ENCODE measurements at places on chromosomes 4 and X.

- DNase-seq: no peak
Measured at GRCh38 chrX:16617382-16617781, 32.6 kb upstream of the S100G start.

DNA sequence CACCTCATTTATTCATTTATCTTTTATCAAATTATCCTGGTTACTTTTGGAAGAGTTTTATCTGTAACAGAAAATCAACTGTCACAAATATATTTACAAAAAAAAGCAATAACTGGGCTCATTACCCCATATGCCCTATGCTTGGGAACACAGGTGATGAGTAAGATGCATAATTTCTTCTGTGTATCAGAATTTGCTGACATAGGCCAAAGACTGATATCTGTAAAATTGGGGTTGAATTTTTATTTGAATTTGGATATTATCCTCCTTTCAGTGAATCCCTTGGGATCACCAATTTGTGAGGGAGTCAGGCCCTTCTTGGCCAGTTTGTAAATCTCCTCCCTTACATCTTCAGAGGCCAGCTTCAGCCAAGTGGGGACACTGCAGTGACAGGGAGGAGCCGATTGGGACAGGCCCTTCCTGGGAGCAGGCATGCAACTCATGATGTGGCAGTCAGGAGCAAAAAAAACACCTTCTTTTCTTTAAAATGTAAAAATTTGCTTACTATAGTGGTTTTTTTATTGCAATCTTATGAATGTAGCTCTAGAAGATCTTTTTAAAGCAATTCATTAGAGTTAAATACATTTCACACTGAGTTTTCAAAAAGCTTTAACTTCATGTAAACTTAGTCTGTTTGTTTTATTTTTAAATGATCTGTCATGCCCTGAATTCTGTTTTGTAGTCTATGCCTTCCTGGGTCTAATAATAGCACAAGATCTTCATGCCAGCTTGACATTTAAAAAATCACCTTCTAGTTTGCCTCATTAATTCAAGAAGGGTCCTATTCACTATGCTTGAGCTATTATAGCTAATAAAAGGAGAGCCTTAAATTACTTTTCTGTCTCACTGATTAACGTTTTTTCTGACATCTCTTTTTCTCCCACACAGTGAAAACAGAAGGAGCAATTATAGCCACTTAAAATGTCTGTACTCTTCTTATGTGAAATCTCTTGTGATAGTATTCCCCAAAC is 136.6 kb upstream of the SPRY1 start:
- DNase-seq: no peak

DNA sequence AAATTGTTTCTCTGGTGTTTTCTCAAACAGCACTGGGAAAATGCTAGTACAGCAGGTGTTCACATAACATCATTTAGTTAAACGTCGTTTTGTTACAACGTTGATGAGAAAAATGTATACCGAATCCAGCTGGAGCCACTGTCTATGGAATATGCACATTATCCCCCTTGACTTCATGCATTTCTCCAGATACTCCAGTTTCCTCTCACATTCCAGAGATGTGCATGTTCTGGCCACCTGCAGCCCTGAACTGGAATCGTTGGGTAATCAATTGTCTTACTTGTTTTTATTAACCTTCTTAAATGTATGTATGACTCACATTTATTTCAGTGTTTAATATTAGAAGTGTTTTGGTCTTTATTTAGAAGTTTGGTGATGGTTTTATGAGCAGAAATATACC is 18.4 kb upstream of the ODAM start:
- no peak for DNase-seq

DNA sequence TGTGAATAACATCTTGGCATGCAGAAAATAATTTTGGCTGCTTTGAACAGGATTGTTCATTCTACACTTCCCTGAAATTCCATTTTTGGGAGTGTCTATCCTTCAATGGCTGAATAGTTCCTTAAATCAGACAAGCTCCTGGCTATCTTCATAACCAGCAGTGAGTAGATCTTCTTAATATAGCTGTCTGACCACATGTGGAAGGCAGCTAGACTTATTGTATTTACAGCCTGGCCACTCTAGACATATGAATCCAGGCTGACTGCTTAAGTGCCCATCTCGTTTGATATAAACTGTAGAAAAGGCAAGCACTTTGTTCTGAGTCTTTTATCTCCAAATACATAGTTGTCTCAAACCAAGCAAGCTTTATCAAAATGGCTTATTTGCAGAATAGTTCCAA is 40.0 kb downstream of the PWWP3B start:
- DNase-seq: no peak

GRCh38 chr4:182276210-182277109 is 33.3 kb downstream of the TENM3 start:
- no peak for DNase-seq

- no peak for DNase-seq
Measured at GRCh38 chrX:150092549-150092948, 154.3 kb upstream of the EOLA2 start.

DNA sequence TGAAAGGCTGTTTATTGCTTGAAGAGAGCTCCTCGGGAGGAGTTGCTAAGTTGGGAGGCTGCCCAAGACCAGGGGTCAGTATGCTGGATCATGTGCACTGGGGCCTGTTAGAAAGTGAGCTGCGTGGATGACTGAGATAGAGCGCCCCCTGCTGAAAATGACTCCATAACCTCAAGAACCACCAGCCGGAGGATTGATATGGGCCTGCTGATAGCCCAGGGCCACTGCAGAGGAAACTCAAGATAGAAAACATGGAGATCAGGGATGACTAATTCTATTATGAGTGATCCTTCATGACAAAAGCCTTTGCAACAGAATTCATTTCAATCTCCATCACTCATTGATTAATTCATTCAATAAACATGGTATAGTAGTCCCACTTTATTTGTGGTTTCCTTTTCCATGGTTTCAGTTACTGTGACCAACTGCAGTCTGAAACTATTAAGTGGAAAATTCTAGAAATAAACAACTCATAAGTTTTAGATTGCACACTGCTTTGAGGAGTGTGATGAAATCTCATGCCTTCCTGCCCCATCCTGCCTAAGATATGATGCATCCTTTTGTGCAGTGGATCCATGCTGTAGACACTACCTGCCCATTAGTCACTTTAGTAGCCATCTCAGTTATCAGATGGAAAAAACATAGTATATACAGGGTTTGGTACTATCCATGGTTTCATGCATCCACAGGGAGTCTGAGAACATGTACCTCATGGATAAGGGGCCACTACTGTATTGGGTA is 126.7 kb upstream of the MBNL3 start:
- no peak for DNase-seq

DNA sequence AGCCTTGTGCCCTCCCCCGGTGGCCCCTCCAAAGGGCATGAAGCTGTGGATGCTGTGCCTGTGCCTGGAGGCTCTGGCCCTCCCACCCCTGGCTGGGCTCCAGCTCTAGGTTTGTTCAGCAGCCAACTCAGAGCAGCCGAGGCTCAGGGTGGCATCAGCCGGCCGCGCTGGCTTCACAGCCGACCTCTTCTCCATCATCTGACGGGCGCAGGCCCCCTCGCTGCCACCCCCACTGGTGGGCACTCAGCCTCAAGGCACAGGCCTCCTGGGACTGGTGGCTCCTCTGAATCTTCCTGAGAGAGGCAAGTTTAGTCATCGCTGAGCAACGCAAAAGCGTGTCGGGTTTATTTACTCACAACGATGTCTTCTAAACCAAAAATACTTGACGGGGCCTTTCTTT is 46.0 kb downstream of the PCGF3 start:
- DNase-seq: no peak

DNA sequence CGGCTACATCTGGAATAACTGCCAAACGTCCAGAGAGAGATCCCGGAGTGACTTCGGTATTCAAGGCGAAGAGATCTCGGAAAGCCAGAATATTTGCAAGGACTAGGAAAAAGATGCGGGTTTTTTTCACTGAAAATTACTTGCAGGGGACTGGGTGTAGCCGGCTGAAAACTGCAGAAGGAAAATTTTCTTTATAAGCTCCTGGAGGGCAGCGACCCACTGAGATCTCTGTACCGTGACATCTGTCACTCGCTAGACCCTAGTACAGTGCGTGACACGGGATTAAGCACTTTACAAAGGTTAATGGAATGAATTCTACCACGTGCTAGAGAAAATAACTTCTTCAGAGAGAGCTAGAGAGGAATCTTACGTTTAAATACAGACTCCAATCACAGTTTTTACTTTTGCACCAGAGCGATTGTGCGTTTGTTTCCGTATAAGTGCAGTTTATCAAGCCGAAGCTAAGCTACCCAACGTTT is 1.1 kb upstream of the LCORL start:
- DNase-seq: no peak

- peak; percentile 75 for DNase-seq
Measured at GRCh38 chr4:186029571-186030398, 39.2 kb upstream of the TLR3 start.

GRCh38 chr4:101596781-101597552 is 193.6 kb upstream of the BANK1 start:
- no peak for DNase-seq

DNA sequence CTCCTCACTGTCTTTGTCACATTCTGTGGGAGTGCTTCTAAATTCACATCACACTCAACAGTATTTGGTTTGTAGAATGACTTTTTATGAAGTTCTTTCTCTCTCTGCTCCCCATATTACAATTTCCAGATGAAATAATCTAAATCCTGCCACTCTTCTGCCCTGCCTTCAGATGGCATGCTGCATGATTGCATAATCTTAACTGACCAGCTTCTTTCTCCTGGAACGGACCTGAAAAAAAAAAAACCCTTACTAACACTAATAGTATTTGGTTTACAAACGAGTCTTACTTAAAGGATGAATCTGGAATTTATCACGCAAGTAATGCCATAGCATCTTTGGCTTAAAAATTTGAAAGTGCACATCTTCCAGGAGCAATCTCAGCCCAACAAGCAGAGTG is 272.3 kb downstream of the NAF1 start:
- DNase-seq: no peak

DNA sequence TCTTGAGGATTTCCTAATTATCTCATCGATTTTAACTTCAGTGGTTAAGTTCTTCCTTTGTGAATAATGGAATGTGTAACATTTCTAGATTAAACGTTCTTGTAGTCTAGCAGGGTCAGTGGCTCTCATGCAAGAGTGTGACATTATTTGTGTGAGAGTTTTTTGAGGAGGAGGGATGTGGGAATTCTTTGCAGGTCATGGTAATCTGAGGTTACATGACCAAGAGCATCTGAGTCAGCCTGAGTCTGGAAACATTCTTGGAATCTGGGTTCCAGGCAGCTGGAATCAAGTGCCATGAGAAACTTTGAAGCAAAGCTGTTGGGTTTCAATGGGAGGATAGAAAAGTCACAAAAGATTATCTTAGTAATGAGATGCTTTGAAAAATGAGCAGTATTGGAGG is 49.5 kb downstream of the GK start:
- DNase-seq: no peak

DNA sequence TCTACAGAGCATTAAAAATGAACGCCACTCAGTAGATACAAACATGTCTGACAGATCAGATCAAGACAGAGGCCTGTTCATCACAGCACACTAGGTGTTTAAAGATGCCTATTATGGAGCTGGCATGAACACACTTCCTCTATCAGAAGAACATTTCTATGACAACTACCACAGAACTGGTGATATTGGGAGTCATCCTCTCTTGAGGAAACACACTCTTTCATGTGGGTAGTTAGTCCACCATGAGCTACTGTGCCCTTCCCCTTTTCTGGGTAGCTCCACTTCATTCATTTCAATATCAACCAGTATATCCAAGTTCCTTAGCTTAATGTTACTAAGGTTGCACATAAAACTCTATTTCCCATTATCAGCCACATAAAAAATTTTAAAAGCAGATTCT is 46.7 kb downstream of the MAOB start:
- DNase-seq: no peak

- DNase-seq: no peak
Measured at GRCh38 chr4:180164799-180165198, 2078.4 kb upstream of the TENM3 start.

DNA sequence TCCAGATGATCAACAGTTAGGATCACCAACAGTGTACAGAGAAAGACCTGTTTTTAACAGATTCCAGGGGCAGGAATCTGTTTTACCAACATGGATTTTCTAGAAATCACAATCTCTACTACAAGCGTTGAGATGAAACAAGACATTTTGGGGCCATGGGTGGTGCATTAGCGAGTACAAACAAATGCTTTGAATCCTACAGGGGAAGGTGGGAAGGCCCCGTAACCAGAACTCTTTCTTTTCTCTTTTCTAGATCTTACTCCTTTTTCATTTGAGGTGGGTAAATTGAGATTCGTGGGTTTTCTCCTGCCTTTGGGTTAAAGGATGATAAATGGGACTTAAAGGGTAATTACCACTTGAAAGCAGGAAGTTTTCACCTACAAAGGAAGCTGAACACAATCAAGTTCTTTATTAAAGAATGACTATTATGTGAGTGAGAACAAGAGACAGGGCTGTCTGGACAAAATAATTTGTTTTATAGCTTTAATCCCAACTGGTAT is 189.9 kb upstream of the ANXA3 start:
- no peak for DNase-seq

- DNase-seq: no peak
Measured at GRCh38 chr4:25859429-25860148, 3.2 kb downstream of the SEL1L3 start.

- DNase-seq: no peak
Measured at GRCh38 chr4:42816189-42816879, 76.2 kb upstream of the GRXCR1 start.

GRCh38 chr4:39054497-39054896 is 7.5 kb upstream of the KLHL5 start:
- no peak for DNase-seq

All from right forelimb (tissue), 1 donor.